ENCODE measurements at places on chromosomes 13 and 19. TPM values are rescaled to one million over a fixed set of nuclear protein-coding genes. Genes with fewer than 3 reads are reported as not detected.

The INSR gene
- 84.9 TPM for total RNA-seq

The LSR gene
- 324 TPM for total RNA-seq

The PCDH9 gene
- total RNA-seq, result 0.61 TPM

DNA sequence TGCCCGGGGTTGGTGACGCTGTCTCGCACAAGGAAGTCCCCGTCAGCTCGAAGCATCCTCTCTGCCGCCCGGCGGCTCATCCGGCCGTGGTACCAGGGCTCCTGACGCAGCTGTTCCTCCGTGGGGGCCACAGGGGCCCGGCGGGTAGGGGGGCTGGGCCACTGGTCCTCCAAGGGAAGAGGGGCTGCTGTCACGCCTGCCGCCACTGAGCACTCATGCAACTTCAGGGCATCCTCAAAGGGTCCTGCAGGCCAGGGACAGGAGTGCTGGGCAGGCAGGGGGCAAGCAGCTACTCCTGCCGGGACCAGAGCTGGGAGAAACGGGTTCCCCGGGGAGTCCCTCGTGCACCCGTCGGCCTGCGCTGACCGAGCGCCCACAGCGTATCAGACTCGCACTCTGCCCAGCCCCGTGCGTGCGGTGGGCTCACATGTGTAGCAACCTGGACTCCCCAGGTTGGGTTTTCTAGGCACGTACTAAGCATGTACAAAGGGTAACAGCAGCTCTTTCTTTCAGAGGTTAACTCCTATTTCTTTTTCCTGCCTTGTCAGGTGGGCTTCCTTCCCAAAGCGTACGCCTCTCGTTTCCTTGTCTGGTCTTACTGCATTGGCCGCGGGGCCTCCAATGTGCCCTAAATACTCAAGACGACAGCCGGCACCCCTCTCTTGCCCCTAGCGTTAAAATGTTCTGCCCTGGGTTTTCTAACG lies 13.4 kb upstream of the C2CD4C start:
- no peak for DNase-seq

The ZNF135 gene
- 1.1 TPM for total RNA-seq

DNA sequence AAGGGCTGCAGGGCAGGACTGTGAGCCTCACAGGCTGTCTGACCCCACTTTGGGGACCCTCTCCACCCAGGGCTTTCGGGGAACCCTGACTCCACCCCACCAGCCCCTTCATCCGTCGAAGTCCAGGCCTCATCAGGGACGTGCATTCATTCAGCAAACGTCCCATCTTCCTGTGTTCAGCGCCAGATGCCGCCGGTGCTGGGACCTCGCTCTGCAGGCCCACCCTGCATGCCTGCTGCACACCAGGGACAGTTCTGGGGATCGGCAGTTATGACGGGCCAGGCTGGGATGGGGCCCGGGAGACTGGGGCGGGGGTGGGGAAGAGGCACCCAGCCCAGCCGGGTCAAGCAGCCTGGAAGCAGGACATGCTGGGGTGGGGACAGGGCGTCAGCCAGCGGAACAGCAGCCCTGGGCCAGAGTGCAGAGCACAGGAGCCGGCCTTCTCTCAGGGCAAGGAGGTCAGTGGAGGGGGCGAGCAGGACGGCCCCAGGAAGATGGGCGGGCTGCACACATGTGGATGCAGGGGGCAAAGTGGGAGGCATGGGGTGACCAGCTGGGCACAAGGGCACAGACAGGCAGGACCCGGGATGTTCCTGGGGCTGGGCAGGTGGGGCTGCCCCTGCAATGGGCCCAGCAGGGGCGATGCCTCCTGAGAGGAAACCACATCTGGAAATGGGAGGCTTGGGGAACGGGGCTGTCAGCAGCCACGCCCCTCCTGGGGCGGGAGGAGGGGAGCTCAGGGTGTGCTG lies 5.1 kb downstream of the GAMT start:
- no peak for DNase-seq

DNA sequence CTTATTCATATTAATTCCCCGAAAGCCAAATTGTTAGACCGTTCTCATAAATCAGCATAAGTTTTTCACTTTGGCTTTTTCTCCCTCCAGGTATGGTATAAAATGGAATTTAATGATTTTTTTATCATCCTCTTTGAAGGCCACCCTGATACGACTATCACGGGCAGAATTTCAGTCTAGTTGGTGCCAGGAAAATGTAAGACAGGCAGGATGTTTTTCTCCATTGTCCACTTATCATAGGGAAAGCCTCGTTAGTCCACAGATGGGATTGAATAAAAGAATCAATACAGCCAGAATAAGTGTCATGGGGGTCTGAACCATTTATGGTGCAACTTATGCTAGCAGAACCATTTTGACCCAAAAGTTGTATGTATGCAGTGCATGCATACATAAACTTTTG lies 566.0 kb upstream of the ARGLU1 start:
- no peak for DNase-seq

DNA sequence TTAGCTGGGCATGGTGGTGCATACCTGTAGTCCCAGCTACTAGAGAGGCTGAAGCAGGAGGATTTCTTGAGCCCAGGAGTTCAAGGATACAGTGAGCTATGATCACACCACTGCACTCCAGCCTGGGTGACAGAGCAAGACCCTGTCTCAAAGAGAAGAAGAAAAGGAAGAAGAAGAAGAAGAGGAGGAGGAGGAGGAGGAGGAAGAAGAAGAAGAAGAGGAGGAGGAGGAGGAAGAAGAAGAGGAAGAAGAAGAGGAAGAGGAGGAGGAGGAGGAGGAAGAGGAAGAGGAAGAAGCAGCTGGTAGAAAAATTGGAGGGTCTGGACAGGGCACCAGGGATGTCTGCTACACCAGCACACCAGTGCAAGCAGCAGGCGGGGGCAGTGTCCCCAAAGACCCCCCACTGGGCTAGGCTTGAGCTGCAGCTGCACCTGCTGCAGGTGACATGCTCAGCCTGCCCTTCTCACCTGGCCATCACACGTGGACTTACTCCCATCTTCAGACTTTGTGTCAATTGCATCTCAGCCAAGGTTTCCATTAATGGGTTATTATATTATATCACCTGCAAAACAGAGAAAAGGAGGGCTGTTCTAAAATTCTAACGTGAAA lies 180.9 kb upstream of the ZNF507 start:
- no peak for DNase-seq

The CYP2B6 gene
- total RNA-seq, result 4.6 TPM

DNA sequence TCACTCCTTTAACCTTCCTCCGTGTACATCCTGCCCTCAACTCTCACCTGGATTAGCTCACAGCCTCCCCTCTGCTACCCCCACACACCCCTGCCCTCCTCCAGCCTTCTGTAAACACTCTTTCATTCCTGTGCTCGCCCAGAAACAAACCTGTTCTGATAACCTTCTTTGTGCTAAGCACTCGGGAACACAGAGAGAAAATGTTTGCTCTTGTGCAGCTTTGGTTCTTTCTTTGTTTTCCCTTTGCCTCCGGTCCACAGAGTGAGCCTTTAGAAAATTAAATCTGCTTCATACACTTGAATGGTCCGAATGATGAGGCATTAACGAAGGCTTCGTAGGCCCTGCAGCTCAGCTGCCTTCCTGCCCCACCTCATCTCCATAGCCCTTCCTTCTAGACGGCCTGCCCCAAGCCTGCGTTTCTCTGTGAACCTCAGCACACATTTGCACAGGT lies 6.6 kb upstream of the ZDHHC20 start:
- peak; percentile 45 for DNase-seq

GRCh38 chr13:98688373-98688772 lies 64.1 kb downstream of the SLC15A1 start:
- no peak for DNase-seq

The CATSPERD gene
- not detected for total RNA-seq

GRCh38 chr13:26197298-26197697 lies 24.8 kb downstream of the RNF6 start:
- no peak for DNase-seq

GRCh38 chr19:13841086-13841961 lies 35.6 kb upstream of the NANOS3 start:
- peak; percentile 82 for DNase-seq

GRCh38 chr19:38826856-38827551 lies 4.6 kb downstream of the ECH1 start:
- no peak for DNase-seq

The MAB21L1 gene
- total RNA-seq, result 0.53 TPM

- no peak for DNase-seq
Observed at GRCh38 chr13:31264151-31264550, 64.4 kb downstream of the B3GLCT start.

- no peak for DNase-seq
Observed at GRCh38 chr19:56091751-56092546, 29.1 kb downstream of the ZNF787 start.

The FGF21 gene
- not detected for total RNA-seq

- DNase-seq, result no peak
Observed at GRCh38 chr19:3690551-3691371, 9.5 kb downstream of the PIP5K1C start.

- DNase-seq, result no peak
Observed at GRCh38 chr13:76163761-76164160, 527.6 kb downstream of the LMO7 start.

GRCh38 chr19:54696766-54697165 lies 27.5 kb upstream of the KIR3DL3 start:
- no peak for DNase-seq

- no peak for DNase-seq
Observed at GRCh38 chr13:55230570-55230908, 1910.2 kb upstream of the PRR20A start.

- DNase-seq, result no peak
Observed at GRCh38 chr13:113552786-113553434, 31.6 kb upstream of the TFDP1 start.

The ERICH4 gene
- not detected for total RNA-seq
